Stimulated activated CD8-positive, alpha-beta memory T cell treated with anti-CD3 and anti-CD28 coated beads, Interleukin-2, amount 100 ng/mL, for 48 hours (primary cell): ENCODE measurements at places on chromosomes 2 and 18.

DNA sequence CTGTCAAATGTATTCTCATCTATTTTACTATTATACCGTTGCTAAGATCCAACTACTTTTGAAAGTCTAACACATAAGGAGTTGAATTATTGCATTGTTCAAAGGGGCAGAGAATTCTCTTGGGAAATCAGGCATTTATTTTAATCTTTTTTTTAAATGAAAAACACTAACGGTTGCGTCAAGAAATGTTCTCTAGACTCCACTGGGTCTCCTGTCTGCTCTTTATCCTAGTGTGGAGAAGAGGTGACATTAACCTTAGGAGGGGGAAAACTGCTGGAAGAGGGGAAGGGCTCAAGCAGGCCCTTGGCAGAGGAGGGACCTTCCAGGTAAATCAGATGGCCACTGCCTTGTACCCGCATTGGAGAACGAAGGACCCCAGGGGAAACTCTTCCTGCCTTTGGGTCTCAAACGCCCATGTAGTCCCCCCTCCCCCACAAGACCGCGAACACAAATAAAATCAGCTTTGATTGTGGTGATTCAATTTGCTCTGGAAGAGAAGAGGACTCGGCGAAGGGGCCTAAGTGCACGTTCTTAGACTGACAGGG lies 1.1 kb upstream of the APCDD1 start:
- no peak for DNase-seq

DNA sequence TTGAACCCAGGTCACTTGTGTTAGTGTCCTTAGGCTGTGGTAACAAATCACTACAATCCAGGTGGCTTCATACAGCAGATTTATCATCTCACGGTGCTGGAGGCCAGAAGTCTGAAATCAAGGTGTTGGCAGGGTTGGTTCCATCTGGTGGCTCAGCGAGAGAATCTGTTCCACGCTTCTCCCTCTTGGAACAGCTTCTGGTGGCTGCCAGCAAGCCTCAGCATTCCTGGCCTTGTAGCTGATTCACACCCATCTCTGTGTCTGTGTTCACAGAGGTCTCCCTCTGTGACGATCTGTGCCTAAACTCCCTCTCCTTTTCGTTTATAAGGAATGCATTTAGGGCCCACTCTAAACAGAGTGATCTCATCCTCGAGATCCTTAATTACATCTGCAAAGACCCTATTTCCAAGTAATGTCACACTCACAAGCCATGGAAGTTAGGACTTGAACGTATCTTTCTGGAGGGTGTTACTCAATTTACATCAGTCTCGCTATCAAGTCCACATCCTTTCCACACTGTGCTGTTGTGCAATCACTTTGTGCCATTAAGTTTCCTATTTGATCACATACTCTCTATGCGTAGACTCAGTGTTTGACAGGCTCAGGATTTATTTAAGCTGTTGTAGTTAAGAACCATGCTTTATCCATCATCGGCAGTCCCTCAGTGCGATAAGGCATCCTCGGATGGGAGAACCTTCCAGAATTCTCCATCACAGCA lies 164.4 kb downstream of the SOCS6 start:
- no peak for DNase-seq

GRCh38 chr2:235510318-235510717 lies 16.5 kb downstream of the AGAP1 start:
- no peak for DNase-seq

- no peak for DNase-seq
Observed at GRCh38 chr2:29691391-29691950, 229.9 kb downstream of the ALK start.

- DNase-seq, result no peak
Observed at GRCh38 chr2:218005486-218005885, 2.7 kb upstream of the TNS1 start.

DNA sequence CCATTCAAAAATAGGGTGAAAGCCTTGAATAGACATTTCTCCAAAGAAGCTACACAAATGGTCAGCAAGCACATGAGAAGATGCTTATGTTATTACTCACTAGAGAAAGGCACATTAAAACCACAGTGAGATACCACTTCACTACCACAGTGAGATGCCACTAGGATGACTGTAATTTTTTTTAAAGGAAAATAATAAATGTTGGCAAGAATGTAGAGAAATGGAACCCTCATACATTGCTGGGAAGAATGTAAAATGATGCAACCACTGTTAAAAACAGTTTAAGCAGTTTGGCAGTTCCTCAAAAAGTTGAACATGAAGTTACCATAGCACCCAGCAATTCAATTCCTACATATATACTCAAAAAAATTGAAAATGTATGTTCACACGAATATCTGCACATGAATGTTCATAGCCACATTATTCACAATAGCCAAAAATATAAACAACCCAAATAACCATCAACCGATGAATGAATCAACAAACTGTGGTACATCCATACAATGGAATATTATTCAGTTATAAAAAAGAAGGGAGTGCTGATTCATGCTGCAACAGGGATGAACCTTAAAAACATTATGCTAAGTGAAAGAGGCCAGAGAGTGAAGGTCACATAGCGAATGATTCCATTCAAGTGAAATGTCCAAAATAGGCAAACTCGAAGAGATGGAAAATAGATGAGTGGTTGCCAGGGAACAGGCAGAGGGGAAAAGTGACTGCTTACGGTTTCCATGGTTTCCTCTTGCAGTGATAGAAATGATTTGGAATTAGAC lies 156.2 kb upstream of the NDUFV2 start:
- DNase-seq, result no peak

GRCh38 chr2:208935531-208935930 lies 488.3 kb upstream of the MAP2 start:
- DNase-seq, result no peak

DNA sequence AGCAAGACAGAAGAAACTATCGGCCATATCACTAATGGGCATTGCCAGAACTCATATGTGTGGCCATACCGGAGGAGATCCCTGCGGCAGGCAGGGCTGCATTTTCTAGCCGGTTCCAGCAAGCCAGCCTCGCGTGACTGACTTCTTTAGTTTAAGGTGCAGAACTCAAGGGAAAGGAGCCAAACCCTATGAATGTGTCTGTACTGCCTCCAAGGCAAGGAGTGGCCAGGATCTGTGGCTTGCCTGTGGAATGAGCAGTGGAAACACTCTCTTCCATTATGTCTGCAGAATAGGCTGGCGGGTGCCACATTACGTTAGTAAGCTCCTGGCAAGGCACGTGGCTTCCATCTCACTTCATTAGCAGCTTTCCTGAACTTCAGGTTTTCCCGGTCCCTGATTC lies 137.6 kb downstream of the ATL2 start:
- no peak for DNase-seq

GRCh38 chr2:158049129-158049855 lies 52.4 kb upstream of the UPP2 start:
- no peak for DNase-seq

GRCh38 chr18:5417342-5417741 lies 121.8 kb upstream of the ZBTB14 start:
- no peak for DNase-seq

GRCh38 chr2:181004647-181005325 lies 24.4 kb downstream of the UBE2E3 start:
- no peak for DNase-seq

- DNase-seq, result no peak
Observed at GRCh38 chr2:18612133-18612532, 22.8 kb upstream of the NT5C1B start.

DNA sequence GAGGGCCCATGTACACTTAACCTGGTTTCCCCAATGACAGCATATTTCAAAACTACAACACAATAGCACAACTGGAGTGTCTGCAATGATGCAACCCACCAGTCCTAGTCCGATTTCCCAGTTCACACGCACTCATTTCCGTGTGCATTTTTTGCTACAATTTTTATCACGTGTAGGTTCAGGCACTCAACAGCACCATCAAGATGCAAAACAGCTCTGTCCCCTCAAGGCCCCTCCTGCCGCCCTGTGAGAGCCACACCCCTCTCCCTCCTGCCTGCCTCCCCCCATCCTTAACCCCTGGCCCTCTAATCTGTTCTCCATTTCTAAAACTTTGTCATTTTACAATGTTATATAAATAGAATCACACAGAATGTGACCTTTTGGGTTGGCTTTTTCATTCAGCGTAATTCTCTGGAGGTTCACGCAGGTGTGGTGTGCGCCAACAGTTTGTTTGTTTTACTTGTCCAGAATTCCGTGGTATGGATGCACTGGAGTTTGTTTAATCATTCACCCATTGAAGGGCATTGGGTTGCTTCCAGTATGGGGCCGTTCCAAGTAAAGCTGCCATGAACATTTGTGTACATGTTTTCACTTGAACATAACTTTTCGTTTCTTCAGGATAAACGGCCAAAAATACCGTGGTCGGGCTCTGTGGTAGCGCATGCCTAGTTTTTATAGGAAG lies 8.4 kb downstream of the KCNIP3 start:
- DNase-seq, result no peak

GRCh38 chr2:190990132-190990531 lies 23.8 kb downstream of the STAT1 start:
- no peak for DNase-seq

- no peak for DNase-seq
Observed at GRCh38 chr2:66872986-66873754, 438.2 kb downstream of the MEIS1 start.

DNA sequence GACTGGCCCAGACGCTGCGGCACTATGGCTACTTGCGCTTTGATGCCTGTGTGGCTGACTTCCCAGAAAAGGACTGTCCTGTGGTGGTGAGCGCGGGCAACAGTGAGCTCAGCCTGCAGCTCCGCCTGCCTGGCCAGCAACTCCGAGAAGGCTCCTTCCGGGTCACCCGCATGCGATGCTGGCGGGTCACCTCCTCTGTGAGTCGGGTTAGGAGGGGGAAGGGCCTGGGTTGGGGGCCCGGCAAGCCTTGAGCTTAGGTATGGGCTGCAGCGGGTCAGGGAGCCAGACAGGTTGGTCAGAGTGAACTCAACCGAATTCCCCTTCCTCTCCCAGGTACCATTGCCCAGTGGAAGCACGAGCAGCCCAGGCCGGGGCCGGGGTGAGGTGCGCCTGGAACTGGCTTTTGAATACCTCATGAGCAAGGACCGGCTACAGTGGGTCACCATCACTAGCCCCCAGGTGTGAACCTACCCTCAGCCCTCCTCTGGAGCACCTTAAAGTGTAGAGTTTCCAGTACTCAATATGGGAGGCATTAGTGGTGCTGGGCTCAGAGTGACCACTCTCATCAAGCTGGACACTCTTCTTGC lies 4.9 kb downstream of the ZNF513 start:
- DNase-seq, result no peak

GRCh38 chr2:118190474-118190873 lies 102.2 kb downstream of the INSIG2 start:
- DNase-seq, result no peak

GRCh38 chr2:44553456-44553855 lies 191.7 kb downstream of the CAMKMT start:
- DNase-seq, result no peak

- DNase-seq, result no peak
Observed at GRCh38 chr2:97704989-97705388, 8.4 kb upstream of the ZAP70 start.

DNA sequence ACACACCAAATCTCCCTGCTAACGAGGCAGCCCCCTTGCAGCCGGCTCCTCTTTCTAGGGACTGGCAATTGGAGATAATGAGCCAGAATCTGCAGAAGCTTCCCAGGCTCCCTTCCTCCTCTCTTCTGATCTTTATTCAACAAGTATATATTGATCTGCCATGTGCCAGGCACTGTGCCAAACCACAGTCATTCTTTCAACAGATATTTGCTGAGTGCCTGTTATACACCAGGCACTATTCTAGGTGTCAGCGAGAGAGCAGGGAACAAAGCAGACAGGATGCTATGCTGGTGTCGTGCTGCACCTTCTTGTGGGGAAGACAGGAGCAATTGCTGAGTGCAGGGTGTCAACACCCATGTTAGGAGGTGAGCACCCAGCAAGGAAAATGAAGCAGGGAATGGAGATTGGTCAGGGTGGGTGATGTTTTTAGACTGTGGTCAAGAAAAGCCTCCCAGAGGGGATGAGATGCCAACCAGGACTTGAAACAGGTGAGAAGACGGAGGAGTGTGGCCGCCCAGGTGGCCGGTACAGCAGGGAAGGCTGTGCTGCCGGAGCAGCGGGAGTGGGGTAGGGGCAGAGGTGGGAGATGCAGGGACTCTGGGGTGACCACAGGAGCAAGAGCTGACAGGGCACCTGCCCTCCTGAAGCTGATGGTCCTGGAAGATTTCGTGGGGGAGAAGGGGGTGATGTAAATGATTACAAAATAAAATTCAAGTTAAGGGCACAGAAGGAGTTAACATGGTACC lies 307.6 kb upstream of the RAB12 start:
- no peak for DNase-seq
